Stimulated activated CD8-positive, alpha-beta memory T cell treated with anti-CD3 and anti-CD28 coated beads, Interleukin-15, amount 100 ng/mL, for 24 hours (primary cell): ENCODE measurements at places on chromosomes 12 and 14.

GRCh38 chr14:93132472-93133065 lies 16.8 kb upstream of the ITPK1 start:
- DNase-seq: no peak

DNA sequence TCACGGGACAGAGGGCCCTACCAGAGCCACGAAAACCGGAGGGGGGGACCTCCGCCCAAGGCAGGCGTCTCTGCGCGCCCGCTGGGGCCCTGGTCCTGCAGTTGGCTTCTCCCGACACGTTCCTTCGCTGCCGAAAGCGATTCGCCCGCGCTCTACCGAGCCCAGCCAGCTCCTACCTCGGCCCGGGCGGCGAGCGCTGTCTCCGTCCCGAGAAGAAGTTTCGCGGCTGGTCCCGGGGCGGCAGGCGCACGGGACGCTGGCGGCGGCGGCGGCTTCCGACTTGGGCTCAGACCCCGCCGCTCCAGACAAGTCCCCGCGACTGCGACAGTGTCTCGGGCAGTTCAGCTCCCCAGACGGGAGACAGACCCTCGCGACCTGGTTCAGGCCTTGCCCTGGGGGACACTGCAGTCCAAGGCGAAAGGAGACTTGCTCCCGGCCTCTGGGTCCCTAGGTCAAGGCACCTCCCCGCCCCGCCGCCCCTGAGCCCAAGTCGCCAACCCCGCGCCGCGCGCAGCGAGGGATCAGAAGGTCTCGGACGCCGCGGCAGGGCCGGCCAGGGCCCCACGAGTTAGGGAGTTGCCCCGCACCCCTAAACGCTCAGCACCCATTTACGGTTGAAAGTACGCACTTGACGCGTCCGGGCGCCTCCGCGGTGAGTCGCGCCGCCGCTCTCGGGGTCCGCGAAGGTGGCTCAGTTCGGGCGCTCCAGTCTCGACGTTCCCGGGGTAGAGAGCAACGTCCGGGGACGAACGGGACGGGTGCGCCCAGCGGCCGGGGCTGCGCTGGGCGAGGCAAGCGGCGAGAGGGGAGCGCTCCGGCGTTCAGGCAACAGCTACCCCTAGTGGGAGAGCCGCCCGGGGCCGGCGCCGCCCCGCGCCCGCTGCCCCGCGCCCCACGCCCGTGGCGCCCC lies 1.4 kb upstream of the DIO3 start:
- no peak for DNase-seq

DNA sequence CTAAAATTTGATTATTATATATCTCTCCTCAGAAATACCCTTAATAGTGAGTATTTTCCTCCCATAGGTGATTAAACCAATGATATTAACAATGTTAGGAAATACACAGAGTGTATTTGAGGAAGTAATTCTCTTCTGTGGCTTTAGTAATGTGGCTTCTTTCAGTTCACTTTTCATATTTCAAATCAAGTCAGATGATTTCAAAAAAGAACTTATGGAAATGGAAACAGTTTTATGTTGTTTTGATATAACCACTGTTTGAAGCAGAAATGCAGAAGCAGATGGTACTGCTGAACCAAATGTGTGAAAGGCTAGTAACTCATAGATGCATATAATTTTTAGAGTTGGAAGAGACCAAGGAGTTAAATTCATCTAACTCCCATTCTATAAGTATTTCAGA lies 1.9 kb upstream of the GPR33 start:
- no peak for DNase-seq

DNA sequence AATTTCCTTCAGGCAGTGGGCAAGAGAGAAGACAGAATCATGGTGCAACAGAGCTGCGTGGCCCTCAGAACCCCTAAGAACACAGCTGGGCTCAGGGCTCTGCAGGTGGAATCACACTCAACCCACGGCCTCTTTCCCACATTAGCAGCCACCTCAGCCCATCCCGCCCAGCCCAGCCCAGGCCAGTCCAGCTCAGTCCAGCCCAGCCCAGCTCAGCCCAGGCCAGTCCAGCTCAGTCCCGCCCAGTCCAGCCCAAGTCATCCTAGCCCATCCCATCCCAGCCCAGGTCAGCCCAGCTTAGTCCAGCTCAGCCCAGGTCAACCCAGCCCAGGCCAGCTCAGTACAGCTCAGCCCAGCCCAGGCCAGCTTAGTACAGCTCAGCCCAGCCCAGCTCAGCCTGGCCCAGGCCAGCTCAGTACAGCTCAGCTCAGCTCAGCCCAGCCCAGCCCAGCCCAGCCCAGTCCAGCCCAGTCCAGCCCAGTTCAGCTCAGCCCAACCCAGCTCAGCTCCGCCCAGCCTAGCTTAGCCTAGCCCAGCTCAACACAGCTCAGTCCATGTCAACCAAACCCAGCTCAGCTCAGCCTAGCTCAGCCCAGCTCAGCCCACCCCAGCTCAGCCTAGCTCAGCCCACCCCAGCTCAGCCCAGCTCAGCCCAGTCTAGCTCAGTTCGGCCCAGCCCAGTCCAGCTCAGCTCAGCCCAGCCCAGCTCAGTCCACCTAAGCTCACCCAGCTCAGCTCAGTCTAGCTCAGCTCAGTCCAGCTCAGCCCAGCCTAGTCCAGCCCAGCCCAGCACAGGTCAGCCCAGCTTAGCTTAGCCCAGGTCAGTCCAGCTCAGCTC lies 183.1 kb downstream of the TMEM121 start:
- no peak for DNase-seq

DNA sequence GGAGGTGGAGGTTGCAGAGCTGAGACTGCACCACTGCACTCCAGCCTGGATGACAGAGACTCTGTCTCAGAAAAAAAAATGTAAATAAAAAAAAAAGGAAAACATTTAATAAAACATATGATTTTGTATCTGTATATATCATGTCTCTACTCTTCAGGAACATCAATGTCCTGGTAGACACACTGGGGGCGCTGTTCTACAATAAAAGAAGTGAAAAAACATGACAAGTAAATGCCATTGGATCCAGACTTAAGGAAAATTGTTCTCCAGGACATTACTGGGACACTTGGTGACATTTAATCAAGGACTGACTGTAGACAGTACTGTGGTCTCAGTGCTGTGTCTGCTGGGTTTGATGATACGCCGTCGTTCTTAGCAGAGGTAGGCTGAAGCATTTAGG lies 15.5 kb upstream of the KLC1 start:
- DNase-seq: no peak

- no peak for DNase-seq
These were observed 648 bp downstream of the SNX6 start for GRCh38 chr14:34629344-34629656.

GRCh38 chr12:100567945-100568344 lies 5.5 kb upstream of the GAS2L3 start:
- no peak for DNase-seq

DNA sequence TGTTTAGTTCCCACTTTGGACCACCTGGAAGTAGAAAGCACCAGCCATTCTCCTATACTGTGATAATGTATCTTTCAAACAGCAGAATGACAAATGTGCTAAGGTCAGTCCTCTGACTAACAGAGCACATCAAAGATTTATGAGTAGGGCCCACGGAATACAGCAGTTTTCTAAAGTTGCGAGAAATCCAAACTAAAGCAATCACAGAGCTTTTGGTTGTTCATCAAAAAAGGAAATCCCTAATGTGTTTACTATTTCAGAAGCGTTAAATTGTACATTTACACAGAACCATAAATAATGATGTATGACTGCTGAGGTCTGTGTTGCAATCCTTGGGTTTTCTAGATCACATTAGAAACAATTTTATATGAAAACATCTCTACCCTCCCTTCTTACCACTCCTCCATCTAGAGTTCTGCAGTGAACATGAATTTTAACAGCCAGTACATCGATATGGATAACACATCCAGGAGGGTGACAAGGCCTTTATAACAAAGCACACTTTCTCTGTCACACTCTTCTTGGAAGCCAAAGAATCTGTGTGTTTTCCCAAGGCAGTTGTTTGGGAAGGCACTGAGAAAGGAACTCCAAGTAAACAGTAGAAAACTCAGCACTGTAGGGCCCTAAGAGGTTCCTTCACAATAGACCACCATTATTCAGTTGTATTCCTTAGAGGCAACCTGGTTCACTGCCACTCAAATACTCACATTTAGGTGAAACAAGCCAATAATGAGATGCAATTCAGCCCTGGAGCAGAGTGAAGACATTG lies 7.3 kb downstream of the KITLG start:
- no peak for DNase-seq

DNA sequence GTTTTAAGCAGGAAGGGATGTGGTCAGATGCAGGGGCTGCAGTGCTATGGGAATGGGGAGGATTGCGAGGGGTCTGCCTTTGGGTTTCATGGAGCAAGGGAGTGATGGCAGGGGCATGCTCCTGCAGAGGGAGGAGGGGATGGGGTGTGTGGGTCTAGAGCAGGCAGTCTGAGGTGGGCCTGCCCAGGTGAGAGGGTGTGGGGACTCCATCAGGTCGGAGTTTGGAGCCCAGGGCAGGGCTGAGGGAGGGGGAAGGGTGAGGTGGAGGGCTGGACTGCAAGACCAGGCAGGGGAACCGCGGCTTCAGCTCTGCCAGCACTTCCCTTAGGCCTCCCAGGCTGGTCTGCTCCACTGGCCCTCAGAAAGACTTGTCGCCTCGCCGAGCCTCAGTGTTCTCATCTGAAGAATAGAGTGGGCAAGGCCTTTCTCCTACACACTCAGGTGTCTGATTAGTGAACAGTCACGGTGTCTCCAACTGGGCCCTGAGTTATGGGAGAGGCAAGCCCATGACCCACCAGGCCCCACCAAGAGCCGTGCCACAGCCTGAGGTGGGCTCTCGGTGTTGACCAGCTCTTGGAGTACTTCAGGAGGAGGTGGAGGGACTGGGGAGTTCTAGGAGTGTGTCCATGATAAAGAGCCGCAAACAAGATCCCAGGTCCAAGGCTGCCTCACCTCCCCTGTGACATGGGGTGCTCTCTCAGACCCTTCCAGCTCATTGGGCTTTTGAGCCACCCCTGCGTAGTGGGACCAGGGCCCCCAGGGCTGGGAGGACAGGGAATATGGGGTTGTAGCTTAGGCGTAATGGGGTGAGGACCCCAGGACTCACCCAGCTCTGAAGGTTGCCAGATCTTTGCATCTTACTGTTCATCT lies 20.1 kb upstream of the KRT80 start:
- no peak for DNase-seq

GRCh38 chr14:62117010-62117750 lies 355.0 kb downstream of the SNAPC1 start:
- peak; percentile 20 for DNase-seq

GRCh38 chr14:102827716-102828115 lies 50.5 kb downstream of the TRAF3 start:
- no peak for DNase-seq

GRCh38 chr12:13197032-13197431 lies 506 bp downstream of the EMP1 start:
- no peak for DNase-seq

DNA sequence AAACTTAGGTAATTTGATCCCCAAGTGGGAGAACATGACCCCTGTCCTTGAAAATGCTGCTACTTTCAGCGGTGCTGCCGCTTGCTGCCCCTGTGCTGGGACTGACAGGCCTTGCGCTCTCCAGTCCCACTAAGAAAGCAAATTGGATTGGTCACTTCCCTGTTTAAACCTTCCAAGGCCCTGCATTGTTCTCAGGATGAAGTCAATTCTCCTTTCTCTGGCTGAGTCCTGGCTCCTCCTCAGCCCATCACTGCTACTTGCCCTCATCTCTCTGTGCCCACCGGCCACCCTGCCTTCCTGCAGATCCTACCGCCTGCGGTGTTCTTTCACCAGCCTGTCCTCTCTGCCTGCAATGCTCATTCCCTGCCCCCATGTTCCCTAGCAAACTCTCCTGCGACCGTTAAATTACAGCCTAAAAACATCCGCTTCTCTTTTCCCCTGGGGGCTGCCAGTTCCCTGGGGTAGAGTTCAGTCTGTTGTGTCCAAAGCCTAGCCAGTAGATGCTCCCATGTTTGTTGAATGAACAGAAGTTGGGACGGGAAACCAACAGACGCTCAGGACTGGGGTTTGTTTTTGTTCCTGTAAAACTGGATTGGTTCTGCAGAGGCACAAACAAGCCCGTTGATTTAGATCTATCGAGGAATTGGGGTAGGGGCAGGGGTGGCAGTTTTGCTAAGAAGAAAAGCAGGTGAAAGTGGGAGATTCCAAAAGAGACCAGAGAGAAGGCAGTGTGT lies 127.3 kb upstream of the HIF1A start:
- no peak for DNase-seq

- DNase-seq: no peak
These were observed 36.5 kb downstream of the KCNMB4 start for GRCh38 chr12:70402597-70402996.
